A673 (cell line): ENCODE measurements at places on chromosomes 16 and 17.
A peak's percentile ranks its signal among the peaks of the same experiment; 100 is the strongest.

- DNase-seq, result no peak
Measured at GRCh38 chr16:4529085-4530060, 9.2 kb downstream of the CDIP1 start.

DNA sequence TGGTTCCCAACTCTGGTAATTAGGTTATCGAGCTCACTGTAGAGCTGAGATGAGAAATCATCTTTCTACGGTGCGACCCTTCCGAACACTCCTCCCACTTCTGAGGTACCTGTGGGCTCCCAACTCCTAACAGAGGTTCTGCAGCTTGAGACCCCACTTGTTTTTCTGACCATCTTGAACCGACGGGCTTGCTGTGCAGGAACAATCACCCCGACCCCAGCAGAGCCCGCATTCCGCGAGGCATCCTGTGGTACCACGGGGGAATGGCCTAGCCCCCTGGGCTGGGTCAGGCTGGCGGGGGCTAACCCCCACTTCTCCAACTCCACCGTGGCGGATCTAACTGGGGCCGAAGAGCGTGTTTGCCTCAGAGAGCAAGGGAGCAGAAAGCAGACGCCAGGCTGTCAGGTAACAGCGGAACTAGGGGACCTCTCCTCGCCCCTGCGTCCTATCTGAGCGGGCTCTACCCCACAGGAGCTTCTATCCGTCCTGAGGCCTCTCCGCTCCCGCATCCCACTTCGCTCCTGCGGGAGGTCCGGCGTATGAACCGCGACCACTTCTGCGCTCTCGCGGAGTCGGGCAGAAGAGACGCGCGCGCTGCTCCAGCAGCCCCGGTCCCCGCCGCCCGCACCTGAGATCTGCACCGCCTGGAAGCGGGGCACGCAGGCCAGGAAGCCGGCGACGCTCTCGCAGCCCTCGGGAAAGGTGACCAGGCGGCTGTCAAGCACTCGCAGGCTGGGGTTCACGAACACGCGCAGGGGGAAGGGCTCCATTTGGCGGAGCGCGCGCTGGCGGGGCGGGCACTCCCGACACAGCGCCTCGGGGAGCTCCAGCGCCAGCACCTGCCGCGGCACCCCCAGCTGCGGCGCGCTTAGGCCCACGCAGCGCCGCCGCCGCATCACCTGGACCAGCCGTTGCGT, 761 bp downstream of the PDF start:
- peak; percentile 40 for DNase-seq

DNA sequence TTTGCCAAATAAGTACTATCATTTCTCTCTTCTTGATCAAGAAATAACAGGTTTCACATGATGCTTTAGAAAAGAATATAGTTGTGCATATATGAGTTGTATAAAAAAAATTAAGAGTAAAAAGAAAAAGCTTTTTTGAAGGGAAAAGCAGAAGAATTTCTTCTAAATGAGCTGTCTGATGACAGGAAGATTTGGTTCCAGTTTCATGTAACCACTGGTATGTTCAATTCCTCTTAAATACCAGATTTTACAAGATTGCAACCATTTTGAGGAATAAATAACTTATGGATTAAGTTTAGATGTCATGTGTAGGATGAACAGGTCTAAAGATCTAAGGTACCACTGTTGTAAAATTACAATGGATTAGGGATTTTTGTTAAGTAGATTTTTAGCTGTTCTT, 45.0 kb downstream of the VMP1 start:
- no peak for DNase-seq

DNA sequence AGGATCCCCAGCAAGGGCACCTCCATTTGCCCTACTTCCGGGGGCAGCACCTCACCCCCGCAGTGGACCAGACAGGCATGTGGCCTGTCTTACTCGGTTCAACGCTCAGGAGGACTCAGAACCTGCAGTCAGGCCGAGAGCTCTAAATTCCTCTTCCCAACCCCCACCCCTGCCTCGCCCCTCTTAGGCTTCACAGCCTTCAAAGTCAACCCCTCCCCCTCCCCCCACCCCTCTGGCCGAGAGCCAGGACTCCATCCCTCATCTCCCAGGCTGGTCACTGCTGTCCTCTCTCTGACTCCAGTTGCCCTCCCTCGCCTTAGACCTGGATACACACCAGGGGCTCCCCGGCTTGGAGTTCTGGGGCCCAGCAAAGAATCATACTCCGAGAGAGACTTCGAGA, 8.1 kb upstream of the HS3ST6 start:
- no peak for DNase-seq

DNA sequence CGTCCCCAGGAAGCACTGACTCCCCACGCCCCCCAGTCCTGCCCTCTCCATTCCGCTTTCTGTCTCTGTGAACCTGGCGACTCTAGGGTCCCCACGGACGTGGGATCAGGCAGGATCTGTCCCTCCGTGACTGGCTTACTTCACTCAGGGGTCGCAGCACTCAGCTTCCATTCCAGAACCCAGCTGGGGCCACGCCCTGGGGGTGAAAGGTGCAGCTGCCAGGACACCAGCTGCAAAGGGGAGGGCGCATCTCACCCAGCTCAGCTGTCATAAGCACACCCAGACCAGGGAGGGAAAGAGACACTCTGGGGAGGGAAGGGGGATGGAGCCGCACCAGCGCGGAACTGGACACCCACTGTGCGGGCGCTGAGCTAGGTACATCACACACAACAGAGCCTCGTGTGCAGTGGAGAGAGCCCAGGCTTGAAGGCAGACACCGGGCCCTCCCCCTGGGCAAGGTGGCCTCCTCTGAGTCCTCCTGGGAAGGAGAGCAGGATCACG, 18.5 kb upstream of the HEXD start:
- DNase-seq, result peak; percentile 29

DNA sequence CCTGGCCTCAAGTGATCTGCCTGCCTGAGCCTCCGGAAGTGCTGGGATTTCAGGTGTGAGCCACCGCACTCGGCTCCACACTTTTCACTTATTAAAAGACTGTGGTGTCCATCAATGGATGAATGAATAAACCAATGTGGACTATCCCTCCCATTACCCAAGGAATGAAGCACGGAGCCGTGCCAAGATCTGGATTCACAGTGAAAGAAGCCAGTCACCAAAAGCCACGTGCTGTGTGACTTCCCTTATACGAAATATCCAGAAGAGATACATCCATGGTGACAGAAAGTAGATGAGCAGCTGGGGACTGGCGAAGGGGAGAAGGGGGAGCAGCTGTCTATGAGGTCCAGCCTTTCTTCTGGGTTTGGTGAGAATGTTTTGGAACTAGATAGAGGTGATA, 48.2 kb upstream of the STH start:
- DNase-seq, result no peak
